ENCODE measurements at places on chromosomes 6 and 20. TPM values are rescaled to one million over a fixed set of nuclear protein-coding genes. Genes with fewer than 3 reads are reported as not detected.

- peaks cover 16% of the 10 kb centered on the region for H3K4me1 ChIP-seq
- DNase-seq, result no peak
- peak overlapping the region; percentile 7 for H3K4me3 ChIP-seq
- H3K27me3 ChIP-seq, result no peaks in the 10 kb centered on the region
Observed at GRCh38 chr6:168318579-168319278, 848 bp downstream of the DACT2 start.

Gene HLA-DMB
- 3.0 TPM for total RNA-seq

DNA sequence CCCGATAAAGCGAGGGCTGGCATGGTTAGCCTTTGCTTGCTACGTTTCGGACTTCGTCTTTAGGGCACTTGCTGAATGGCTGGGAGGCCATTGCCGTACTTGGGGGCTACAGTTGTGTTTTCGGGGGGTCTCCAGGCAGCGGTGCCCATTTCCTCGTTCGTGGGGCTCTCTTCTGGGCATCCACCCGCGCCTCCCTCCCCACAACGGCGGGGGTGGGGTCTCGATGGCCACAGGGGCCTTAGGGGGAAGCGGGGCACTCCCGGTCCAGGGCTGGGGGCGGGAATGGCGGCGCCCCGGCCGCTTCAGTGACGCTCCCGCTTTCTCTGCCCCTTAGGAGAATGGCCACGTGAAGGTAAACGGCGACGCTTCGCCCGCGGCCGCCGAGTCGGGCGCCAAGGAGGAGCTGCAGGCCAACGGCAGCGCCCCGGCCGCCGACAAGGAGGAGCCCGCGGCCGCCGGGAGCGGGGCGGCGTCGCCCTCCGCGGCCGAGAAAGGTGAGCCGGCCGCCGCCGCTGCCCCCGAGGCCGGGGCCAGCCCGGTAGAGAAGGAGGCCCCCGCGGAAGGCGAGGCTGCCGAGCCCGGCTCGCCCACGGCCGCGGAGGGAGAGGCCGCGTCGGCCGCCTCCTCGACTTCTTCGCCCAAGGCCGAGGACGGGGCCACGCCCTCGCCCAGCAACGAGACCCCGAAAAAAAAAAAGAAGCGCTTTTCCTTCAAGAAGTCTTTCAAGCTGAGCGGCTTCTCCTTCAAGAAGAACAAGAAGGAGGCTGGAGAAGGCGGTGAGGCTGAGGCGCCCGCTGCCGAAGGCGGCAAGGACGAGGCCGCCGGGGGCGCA lies 2.4 kb downstream of the MARCKS start:
- peaks cover 27% of the 10 kb centered on the region for H3K4me1 ChIP-seq
- H3K27me3 ChIP-seq, result no peaks in the 10 kb centered on the region
- peak overlapping the region; percentile 99 for H3K27ac ChIP-seq

DNA sequence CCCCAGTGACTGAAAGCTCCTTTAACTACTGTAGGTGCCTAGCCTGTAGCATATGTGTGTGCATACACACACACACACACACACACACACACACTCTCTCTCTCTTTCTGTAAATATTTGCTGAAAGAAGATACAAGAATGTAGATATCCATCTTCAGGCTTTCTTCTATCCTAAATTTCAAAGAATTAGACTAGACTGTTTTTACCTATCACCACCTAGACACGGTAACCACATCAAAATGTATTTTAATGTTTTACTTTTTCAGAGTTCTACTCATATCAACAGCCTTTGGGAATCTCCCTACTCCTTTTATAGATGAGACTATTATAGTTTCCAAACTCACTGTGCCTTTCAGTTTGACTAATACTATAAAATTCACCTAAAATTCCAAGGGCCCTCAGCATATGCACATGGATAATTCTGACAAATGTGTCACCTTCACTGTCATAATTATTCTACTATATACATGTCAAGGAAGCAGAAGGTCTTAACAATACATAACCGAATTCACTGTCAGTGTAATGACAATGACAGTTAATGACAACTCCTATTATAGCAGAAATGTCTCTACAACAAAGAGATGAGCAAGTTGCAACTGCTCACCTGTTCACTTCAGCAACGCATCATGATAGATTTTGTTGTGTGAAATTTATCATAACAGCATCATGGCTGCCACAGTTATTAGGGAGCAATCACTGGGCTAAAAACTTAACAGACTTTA lies 236.5 kb downstream of the GMPR start:
- H3K4me3 ChIP-seq, result no peak overlapping the region
- H3K36me3 ChIP-seq, result no peaks in the 10 kb centered on the region
- DNase-seq, result no peak
- H3K27ac ChIP-seq, result no peak overlapping the region

GRCh38 chr6:35810971-35811698 lies 6.0 kb downstream of the LHFPL5 start:
- no peaks in the 10 kb centered on the region for H3K36me3 ChIP-seq
- H3K4me3 ChIP-seq, result no peak overlapping the region
- peak overlapping the region; percentile 11 for H3K27ac ChIP-seq
- DNase-seq, result no peak
- H3K27me3 ChIP-seq, result no peaks in the 10 kb centered on the region

DNA sequence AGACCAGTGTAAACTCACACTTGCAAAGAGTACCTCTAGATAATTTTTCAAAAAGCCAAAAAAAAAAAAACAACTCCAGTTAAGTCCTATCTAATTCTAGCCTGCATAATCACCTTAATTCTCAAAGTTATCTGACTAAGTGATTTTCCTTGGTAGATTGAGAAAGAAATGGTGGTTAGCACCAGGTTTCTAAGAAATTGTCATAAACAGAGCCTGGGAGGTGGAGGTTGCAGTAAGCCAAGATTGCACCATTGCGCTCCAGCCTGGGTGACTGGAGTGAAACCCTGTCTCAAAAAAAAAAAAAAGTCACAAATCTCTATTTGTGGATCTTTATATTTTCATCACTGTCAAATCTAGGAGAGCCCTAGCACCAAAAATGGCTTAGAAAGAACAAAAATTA lies 8.9 kb downstream of the FBXO5 start:
- no peak overlapping the region for H3K27ac ChIP-seq
- DNase-seq, result no peak
- peaks cover 7% of the 10 kb centered on the region for H3K36me3 ChIP-seq
- H3K4me1 ChIP-seq, result no peaks in the 10 kb centered on the region
- no peaks in the 10 kb centered on the region for H3K27me3 ChIP-seq
